ENCODE measurements at places on chromosomes 3 and 15. TPM values are rescaled to one million over a fixed set of nuclear protein-coding genes. Genes with fewer than 3 reads are reported as not detected.

SELENOK gene
- 14.5 TPM for total RNA-seq

MESP2 gene
- 0.66 TPM for total RNA-seq

SLC22A14 gene
- 0.66 TPM for total RNA-seq

BSN gene
- 0.07 TPM for total RNA-seq

PROK2 gene
- not detected for total RNA-seq
